DMS79 treated with DMSO at 0.1 percent for 48 hours (cell line): ENCODE measurements at places on chromosomes 2 and 18.

DNA sequence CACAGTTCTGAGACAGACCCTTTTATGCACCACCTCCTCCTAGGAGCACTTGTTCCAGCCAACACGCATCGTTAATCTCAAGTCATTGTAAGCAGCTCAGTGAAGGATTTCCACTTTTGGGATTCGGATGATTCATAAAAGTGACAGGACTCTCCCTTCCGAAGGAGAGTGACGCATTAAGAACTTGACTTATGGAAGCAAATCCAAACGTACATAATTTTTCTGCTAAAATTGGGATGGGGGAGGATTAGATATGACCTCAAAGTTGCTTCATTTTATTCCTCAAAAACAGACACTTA is 165.7 kb downstream of the TWIST2 start:
- peak; percentile 83 for DNase-seq

DNA sequence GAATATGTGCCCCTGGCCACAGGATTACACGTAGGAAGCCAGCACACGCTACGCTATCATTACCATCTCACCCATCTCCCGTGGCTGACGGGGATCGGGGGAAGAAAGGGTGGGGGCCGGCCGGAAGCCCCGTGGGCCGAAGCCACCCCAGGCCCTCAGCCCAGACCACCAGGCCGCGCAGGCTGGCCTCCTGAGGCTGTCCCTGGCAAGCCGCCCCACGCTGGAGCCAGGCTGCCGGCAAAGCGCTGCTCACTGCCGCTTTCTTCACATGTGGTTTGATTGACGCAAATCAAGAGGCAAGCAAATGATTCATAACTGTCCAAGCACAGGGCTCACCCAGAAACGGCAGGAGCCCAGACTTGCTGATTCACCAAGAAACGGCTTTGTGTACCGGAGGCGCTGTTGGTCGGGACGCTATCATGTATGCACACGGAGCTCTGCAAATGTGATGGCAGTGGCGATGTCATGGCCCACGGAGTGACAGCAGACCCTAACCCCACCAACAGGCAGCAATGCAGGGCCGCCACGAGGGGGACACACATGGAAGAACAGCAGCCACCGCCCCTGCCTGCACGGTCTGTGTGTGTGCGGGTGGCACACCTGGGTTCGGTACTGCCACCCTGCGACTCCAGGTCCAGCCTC is 125.7 kb downstream of the HDAC4 start:
- no peak for DNase-seq

DNA sequence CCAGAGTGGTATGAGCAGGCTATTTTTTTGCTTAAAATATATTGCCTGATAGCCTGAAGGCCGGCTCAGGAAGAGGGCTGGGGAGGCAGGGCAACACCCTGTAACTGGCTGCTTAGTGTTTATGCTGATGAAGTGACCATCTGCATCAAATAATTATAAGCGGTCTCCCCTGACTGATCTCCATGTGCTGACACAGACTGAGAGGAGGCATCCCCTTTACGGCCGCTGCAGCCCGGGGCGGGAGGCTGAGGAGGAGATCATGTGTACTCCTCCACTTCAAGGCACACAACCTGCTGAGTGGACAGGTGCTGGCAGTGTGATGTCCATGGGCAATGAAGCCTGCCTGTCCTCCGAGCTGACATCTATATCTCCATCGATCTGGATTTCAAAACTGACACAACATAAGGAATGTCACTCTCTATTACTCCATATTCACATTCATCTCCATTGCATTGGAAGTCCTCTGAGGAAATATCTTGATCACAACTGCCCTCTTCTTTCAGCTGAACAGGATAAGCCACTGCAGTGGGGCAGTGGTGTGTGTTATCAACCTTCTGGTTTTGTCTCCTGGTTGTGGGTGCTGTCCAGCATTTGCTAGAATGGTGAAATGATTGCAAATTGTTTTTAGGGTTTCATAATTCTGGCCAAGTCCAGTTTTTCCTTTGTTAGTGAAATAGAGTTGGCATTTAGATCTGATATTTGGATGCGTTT is 143.5 kb downstream of the AQP4 start:
- DNase-seq: no peak

DNA sequence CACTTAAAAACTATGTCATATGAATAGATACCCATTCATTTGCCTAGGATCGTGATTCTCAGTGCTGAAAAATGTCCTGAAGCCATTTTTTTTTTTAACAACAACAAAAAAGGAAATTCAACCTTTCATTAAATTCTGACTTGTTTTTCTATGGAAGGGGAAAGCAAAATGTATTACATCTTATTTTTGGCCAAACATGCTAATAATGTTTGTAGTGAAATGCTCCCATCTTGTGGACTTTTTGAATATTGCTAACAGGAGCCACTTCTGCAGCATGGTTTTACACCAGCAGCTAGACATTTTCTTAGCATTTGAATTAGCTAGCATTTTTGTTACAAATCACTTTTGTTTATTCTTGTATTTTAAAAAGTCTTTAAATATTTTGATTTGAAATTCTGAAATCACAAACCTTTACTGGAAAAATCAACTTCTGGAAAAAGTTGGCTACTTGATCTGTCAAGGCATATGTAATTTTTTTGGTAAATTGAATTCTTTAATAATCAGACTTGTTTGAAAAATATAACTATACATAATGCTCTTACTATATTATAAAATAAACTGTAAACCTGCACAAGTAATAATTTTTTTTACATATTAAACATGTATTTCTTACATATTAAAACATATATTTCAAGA is 75.8 kb downstream of the KIDINS220 start:
- peak; percentile 15 for DNase-seq

GRCh38 chr2:218746960-218747359 is 35.0 kb upstream of the CYP27A1 start:
- no peak for DNase-seq
